ENCODE measurements at places on chromosomes 2 and 18. TPM values are rescaled to one million over a fixed set of nuclear protein-coding genes. Genes with fewer than 3 reads are reported as not detected.

DNA sequence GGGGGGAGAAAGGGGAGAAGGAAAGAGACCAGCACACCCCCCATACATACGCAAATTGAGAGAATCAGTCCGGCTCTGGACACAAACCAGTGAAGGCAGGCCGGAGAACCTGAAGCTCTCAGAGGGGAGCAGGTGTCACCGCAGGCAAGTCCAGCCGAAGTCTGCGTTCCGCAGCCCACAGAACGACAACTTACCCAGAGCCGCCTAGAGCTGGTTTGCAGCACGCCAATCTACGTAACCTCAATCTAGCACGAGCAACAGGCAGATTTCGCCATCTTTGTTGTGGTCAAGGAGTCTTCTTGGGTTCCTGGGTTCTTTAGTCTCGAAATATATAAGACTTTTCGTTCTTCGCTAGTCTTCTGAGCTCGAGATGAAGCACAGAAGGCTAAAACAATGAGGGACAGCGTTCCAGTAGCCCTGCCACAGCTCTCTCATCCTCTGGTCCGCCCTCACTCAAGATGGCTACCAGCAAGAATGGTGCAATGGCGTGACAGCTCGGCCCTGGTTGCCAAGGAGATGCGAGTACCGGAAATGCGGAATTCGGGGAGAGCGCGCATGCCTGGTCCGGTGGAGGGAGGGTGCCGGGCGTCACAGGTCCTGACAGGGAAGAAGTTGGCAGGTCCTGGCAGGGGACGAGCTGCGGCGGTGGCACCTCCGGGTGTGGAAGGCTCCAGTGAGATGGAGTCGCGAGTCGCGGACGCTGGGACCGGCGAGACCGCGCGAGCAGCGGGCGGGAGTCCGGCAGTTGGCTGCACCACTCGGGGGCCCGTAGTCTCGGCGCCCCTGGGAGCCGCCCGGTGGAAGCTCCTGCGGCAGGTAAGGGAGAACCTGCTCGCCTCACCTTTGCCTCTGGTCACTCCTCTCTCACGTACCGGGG lies at the start of the genes CAMKMT and PREPL:
CAMKMT (plus strand) TSS at position 618 of the 877 bp plus-strand sequence.
PREPL (minus strand) TSS at position 165 of the 877 bp plus-strand sequence. CDS start 15,152 bp downstream, outside the sequence.
- peak; percentile 99 for DNase-seq

- no peak for DNase-seq
Observed at GRCh38 chr2:212314680-212315079, 223.9 kb downstream of the ERBB4 start.

GRCh38 chr2:99035920-99036319 lies 99.9 kb upstream of the CRACDL start:
- no peak for DNase-seq

DNA sequence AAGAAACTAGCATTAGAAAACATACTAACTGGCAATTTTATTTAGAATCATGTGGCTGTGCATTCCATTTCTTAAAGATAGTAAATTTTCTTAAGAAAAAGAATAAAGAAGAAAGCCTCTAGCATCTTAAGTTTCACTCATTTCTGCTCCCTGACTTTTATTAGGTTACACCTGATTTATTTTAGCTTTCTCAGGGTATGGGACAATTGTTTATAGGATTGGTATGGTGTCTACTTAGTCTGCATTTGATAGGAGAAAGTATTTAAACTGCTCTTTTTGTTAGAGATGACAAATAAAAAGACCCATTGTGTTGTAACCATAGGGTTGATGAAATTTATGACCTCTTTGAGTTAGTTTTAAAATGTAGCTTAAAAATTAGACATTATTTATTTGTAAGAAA lies 115.2 kb downstream of the PTPRM start:
- DNase-seq, result no peak

DNA sequence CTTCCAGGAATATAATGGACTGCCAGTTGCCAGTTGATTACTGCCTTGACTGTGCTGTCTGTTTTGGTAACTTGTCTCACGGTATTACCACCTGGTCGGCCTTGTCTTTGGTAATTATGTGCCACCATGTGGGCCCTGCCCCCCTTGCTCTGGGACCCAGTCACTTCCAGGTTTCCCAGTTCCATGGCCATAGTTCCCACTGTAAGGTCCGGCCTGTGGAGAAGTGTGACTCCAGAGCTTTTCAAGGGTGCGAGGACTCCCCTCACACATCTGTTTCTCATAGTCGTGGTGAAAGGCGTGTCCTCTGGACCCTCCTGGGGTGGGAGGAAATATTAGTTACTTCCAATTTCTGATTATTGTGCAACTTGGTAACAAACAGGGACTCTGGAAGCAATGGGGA lies 150.5 kb downstream of the SEPTIN10 start:
- no peak for DNase-seq

DNA sequence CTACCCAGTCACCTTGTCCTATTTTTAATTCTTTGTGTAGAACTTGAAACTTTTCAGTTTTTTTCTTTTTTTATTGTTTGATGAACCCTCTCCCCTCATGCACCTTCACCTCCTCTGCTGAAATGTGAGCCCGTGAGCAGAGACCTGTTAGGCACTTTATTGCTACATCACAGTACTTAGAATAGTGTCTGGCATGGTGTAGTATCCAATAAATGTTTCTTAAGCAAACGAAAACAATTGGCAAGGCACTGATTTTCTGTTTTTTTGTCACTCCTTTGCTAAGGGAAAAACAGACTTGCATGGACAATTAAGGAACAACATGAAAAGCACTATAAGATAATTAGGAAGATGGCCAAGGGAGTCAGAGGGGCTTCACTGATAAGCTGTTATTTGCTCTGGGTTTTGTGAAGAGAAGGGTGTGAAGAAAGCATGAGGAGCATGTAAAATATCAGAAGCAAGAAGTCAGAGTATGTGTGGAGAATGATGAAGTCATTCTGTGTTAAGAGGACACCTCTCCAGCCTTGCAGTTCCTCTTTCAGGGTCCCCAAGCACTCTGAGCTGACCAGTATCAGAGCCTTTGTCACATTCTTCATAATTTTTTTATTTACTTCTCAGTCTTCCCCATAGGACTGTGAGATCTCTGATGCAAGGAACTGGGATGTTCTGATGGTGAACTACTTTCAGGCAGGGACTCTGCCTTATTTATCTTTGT lies 99.7 kb upstream of the CAVIN2 start:
- DNase-seq, result no peak

DNA sequence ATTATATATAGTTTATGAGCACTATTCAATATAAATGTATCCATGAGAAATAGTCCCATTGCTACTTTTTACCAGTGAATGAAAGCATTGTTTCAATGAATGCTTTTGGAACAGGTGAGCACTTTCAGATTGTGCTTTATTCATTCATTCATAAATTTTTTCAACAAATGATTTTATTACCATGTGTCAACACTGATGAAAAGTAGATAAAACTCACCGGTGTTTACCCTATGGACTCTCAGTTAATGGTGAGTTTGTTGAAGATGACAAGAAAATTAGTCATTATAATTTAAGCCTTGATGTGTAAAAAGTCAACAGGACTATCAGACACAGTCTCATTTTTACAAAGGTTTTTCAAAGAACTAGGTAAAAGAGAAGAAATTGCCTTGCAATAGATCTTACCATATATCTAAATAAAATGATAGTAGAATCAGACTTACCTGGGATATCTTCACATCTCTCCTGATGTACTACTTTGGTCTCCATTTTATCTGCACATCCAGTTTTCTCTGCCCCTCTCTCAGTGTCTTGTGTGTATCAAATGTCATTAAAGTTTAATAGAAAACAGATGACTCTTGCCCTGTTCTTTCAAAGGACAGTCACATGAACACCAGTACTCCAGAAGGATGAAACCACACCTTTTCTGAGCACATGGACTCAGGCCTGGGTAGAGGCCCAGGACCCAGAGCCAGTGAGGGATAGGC lies 325.3 kb upstream of the RND3 start:
- DNase-seq, result no peak

DNA sequence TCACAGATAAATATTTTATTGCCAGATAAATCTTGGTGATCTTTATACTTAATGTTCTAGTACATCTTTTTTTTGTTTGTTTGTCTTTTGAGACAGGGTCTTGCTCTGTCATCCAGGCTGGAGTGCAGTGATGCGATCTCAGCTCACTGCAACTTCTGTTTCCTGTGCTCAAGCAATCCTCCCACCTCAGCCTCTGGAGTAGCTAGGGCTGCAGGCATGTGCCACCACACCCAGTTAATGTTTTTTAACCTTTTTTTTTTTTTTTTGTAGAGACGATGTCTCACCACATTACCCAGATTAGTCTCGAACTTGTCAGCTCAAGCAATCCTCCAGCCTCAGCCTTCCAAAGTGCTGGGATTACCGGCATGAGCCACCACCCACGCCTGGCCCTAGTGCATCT lies 9.1 kb upstream of the C1GALT1C1L start:
- no peak for DNase-seq

DNA sequence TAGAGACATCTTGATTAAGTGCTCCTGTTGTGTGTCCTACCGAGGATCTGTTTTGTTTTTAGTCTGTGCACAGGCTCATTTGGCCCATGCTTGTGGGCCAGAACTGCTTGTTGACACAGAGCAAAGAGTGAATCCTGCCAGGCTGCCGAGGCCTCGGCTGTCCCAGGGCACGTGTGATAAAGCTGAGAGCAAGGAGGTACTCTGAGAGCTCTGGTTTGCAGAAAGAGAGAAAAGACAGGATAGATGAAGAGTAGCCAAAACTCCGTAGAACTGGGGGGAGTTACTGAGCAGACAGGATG lies 175.1 kb downstream of the FAM210A start:
- no peak for DNase-seq

DNA sequence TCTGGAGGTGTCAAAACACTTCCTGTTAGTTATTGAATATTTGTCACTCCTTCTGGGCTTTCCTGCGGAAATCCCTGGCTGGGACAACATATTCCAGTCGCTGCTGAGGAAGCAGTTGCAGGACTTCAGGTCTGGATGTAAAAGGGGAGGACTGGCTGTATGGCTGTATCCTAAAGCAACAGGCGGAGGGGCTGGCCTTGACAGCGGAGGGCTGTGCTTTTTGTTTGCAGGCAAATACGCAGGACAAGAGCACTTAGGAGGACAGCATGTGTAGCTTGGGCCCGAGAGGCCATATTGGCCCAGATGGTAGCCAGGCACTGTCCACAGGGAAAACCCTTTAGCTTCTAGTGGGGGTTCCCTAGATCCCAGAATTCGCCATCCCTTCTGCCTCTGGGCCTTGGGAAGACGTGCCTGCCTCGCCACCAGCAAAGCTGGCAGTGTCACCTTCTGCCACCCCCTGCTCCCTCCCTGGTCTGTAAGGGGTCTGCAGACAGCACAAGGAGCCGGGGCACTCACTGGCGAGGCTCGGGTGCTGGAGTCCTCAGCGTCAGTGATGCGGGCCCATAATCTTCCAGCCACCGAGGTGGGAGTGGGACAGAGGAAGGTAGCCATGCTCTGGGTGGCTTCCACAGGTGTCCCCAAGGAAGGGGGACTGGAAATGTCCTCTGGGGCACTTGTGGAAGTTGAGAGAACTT lies 6.7 kb downstream of the NPPC start:
- no peak for DNase-seq

- DNase-seq, result no peak
Observed at GRCh38 chr18:8288472-8289195, 320.6 kb upstream of the RAB12 start.

PRSS56 gene
- not detected for total RNA-seq

PROC gene
- total RNA-seq, result not detected

Measured in activated CD8-positive, alpha-beta memory T cell treated with anti-CD3 and anti-CD28 coated beads, Interleukin-2, amount 10 ng/mL, durations not matched to agents 7 days and 5 days (primary cell).